ENCODE measurements at places on chromosomes 7 and 10.

DNA sequence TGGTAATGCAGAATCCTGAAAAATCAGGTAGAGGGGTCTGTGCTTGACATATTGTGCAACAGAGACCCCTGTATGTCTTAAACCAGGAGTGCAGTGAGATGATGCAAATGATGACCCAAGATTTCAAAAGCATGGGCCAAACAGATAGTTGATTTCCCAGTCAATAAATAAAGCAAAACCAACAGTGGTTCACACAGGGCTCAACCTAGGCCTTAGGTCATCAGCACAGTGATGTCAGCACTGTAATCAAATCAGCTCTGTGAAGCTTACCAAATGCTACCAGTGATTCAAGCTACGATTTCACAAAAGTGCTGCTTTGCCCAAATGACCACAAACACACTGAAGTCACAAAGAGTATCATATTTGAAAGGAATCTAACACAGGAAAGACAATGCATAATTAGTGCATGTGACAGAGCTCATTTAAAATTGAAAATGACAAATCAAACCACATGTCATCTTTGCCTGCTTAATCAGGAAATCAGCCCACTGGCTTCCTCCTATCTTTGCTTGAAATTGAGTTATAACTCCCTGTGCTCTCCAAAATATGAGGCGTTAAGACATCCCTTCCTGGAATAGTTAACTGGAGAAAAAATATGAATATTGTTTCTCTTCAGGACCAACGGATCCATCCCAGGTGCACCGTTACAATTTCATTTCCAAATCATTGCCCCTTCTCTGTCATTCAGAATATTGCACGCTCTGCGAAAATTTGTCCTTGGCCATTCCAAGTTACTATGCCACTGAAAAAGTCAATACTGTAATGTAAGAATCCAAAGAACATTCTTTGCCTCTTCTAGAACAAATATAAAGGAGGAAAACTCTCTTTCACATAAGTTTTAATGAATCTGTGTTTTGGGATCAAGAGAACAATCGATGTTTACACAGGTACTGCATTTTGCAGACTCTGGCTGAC, 41.9 kb upstream of the ASL start:
- no peak for DNase-seq

DNA sequence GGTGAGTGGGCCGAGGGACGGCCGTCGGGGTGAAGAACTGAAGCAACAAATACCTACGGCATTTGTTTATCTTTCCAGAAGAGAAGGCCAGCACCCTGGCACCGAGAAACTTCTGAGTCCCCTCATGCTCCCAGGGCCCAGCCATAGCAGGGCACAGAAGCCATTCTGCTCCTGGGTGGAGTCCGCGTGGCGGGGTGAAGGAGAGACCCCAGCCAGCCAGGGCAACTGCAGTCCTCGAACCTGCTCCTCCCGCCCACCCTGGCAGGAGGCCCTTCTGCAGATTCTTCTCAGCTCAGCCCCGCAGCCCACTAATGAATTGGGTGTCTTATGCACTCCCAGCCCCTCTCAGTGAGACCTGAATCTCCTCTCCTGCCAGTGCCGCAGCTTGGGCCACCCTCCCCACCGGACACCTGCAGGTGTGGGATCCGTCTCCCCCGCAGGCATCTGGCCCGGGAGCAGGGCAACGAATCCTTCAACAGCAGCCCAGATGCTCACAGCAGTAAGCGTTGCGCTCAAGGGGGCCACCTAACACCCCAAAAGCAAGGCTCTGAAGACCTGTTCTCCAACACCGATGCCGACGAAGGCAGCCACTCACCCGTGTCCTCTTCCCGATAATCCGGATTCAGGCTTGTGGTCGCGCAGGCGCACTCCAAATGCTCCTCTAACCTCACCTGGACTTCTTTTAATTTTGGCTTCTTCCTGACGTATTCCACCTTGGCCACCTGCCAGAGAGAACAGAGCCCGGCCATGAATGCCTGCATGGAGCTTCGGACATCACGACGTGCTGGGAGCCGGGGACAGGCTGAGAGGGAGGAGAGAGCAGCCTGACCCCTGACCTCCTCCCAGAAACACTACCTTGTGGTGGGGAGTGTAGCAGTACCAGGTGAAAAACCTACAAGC, 18.9 kb downstream of the PDGFA start:
- no peak for DNase-seq

- no peak for DNase-seq
Observed at GRCh38 chr10:23914641-23915040, 294.3 kb upstream of the KIAA1217 start.

DNA sequence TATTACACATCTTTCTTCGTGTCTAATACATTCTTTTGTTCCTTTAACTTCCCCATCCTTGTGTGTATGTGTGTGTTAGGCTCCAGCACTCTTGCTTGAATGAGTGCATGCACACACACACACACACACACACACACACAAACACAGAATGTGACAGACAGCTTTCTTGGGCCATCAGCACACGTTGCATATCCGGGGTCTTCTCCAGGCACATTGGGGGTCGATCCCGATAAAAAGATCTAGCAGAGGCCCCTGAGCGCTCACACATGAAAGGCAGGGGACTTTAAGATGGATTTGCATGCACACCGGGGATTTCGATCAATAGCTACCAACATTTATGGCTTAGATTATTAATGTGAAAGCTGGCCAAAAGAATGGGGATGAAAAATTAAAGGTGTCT, 4.5 kb downstream of the SKIDA1 start:
- DNase-seq = no peak

DNA sequence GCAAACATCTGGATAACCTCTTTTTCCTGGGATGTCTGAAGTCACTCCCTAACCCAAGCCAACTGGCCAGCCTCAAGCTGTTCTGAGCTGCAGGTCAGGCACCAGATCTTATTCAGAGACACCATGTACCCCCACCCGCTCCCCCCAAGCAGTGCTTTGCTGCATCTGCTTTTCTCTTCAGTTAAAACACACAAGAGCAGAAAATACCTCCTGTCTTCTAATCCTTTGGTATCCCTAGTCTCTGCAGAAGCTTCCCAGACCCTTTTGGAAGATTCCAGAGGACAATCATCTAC, 3.0 kb downstream of the ZNF488 start:
- DNase-seq = no peak

DNA sequence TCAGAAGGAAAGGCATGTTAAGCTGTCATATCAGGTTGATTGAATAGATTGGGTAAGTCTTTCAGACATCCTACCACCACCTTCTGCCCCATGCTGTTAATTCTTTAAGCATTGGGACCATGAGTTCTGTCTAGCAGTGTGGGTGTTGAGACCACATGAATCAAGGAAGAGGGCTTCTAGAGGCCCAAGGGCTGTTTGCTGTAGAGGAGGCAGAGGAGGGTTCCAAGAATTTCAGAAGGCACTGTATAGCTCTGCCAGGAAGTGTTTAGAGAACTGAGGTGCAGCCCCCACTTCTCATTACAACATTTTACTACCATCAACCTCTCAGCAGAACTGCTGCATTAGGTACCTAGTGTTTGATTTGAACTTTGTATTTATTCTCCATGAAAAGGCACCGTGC, 720.2 kb downstream of the AUTS2 start:
- no peak for DNase-seq

DNA sequence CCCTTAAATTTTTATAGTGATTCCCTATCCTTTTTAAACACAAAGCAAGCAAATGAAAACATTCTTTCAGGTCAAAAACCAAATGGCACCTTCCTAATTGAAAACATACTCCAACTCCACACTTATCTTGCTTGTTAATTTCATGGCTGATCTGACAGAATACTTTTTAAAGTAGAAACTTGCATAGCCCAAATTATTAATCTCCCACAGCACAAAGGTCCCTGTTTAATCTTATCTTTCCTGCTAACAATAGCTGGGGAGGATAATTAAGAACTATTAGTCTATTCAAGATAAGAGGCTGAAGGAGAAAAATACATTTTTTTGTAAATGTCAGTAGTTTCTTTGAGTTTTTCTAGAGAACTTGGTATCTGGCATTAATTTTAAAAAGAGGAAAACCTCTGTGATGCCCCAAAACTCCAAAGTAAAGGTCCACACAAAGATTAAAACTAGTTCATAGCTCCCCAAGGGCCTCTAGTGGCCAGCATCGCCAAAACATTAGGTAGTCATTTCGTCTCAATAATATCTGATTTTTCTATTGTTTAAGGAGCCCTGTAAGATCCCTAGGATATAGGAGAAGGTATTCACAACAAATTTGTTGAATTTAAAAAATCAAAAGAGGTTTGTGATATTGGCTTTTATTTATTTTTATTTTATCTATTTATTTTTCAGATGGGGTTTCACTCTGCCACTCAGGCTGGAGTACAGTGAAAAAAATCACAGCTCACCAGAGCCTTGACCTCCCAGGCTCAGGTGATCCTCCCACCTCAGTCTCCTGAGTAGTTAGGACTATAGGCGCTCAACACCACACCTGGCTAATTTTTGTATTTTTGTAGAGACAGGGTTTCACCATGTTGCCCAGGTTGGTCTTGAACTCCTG, 14.7 kb downstream of the CDNF start:
- peak; percentile 16 for DNase-seq

GRCh38 chr7:15470825-15471668, 90.8 kb downstream of the AGMO start:
- DNase-seq = no peak

DNA sequence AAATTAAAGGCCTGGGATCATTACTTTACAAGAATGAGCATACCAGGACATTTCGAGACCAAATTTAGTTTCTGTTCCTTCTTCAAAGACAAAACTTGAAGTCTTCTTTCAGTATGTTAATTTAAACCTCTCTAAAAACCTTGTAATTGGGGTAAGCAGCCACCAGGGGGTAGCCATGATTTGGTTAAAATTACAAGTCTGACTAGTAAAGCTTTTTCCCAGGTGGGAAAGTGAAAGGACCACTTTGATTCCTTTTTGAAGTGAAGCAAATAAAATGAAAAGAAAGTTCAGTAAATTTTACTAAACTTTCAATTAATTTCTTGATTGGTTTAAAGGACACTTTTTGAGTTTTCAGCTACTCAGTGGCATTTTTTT, 294.3 kb downstream of the BBS9 start:
- DNase-seq = peak; percentile 10

DNA sequence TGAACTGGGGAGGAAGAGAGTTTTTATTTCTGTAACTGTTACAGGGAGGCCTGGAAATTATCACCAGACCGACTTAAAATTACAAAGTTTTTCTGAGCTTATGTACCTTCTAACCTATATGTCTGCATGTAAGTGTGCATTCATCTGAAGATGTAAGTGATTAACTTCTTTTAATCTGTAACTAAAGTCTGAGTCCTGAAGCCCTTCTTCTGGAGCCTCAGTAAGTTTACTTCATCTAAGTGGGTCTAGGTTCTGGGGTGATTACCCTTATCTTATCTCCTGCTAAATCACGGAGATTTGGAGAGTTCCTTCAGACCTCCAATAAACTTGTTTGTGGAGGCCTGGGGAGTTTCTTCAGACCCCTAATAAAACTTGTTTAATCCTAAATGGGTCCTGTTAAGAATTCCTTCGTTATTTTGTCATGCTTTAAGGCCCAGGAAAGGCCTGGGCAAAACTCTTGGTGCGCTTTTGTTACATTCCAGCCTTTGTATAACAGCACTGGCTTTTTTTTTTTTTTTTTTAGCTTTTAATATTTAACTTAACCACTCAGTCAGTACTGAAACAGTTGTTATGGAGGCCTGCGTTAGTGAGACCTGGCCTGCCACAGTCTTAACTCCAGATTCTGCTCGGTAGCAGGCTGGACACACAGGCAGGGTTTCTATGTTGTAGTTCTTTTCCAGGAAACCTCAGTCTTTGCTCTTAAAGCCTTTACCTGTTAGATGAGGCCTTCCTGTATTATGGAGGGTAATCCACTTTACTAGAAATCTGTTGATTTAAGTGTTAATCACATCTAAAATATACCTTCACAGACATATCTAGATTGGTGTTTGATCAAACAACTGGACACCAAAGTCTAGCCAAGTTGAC, 33.0 kb downstream of the TPST1 start:
- DNase-seq = no peak

DNA sequence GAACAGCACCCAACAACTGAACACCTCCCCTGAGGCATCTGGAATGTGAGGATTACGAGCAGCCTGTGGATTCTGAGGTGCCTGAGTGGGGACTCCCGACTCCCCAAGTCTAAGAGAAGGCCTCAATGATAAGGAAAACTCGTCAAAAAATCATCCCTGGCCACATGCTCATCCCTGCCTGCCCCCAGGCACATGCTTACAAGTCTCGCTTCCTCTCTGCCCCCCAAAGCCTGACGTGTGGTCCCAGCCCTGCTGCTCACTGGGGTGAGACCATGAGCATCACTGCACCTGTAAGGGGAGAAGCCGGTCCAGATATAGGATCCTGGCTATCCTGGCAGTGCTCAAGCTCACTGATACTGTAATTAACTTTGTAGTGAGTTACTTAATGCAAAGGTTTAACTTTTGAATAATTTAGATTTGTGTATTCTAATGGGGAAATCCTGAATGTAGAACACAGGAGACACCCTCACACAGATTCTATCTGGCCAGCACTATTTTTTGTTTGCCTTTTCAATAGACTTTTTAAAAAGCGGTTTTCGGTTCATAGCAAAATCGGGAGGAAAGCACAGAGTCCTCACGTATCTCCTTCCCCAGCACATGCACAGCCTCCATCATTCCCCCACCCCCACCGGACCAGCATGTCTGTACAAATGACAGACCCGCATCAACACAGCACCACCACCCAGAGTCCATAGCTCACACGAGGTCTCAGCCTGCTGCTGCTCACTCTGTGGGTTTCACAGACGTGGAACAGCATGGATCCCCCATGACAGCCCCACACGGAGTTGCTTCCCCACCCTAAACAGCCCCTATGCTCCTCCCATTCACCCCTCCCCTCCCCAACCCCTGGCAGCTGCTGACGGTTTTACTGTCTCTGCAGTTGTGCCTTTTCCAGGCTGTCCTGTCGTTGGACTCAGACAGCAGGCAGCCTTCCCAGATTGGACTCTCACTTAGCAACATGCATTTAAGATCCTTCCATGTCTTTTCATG, 167.9 kb downstream of the DIP2C start:
- DNase-seq = no peak

DNA sequence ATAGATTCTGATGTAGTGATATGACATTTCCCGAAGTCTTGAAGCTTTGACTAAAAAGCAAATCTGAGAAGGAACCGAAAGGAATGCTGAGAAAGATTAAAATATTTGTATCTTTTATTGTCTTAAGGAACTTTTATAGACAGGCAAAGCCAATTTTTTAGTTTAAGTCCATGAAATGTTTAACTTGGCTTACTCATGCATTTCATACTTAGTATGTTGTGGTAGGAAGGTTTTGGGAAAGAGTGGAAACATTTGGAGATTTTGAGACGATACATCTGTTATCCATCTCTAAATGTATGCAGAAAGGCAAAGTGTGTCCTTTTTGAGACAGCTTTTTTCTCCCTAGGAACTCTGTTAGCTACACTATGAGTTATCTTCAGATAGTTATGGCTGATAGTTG, 10.1 kb downstream of the TBC1D12 start:
- DNase-seq = no peak

GRCh38 chr7:149670288-149670687, 103.1 kb downstream of the ZNF467 start:
- no peak for DNase-seq

DNA sequence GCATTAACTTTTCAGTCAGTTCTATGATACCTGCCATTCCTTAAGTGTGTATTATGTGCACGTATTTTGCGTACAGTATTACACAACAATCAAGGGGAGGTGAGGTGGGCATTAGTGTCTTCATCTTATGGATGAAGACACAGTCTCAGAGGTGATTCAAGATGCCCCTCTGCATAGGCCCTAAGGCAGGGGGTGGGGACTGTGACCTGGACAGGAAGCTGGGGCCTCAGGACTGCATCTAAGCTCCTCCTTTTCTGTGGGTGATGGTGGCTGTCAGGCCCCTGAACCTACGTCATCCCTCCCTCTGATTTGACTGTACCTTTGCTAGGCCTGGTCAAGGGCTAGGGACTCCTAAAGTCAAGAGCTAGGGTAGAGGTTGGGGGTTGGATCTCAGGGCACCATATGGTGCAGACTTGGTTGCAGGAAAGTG, 38.9 kb downstream of the HK1 start:
- DNase-seq = no peak

Measured in HCT116 (cell line).